Germinal center (tissue), 1 donor: ENCODE measurements at places on chromosomes 16 and 17.

DNA sequence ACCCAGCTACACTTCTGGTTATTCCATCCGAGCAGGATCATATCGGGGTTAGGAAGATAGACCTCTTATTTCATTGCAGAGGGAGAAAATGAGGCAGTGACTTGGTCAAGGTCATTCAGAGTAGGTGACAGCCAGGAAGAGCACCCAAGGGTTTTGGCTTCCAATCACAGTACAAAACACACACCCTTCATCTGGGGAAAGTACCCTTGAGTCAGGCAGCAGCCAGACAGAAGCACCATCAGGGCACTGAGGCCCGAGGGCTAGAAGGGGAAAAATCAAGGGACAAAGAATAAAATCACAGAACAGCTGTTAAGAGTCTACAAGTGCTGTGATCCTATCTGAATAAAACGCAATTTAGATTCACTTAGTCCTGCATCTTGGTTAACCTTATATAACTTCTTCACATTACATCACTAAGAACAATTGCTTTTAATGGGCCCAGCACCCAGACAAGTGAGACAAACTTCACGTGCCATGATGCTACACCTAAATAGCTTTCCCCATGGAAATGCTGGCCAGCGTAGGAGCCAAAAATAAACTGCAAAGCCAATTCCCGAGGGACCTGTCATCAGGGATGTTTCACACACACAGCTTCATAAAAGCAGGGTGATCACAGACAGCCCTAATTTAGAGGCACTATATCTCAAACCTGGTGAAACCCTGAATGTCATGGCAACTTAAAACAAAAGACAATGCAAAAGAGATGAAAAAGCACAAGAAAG lies 4.9 kb downstream of the UBE2O start:
- no peak for DNase-seq

DNA sequence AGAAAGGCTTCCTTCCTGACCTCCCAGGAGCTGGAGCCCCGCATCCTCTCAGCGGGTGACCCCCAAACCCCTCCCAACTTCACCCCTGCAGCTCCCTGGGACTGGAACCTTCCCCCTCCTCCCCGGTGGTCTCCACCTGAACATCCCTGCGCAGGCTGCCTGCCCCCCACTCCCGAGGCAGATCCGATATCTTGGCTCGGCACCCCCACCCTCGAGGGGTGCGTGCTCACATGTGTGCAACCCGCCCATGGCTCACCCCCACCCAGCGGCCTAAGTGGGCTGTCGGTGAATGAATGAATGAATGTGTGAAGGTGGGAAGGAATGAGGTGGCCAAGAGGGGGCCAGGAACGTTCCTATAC lies 39.7 kb downstream of the SLC7A5 start:
- DNase-seq: no peak

- DNase-seq: peak; percentile 30
Measured at GRCh38 chr17:10114931-10115535, 83.4 kb downstream of the GAS7 start.

DNA sequence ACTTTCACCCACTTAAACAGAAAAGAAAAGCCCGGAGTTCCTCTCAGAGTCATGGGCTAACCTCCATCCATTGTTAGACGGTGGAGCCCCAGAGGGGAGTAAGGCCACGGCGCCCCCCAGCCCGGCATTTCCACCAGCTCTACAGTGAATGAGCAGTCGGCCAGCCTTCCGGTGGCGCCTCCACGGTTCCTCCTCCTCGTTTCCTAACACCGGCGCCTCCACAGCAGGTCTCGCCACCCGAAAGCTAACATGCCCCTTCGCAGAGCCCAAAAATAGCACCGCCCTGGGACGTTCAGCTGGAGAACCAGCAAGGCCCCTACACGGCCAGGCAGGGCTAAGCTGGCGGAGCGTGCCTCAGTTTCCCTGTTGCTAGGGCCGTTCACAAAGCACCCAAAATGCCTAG lies 858 bp downstream of the MMD start:
- peak; percentile 44 for DNase-seq

- no peak for DNase-seq
Measured at GRCh38 chr16:20873331-20873730, 26.8 kb downstream of the DCUN1D3 start.

- no peak for DNase-seq
Measured at GRCh38 chr17:27009087-27009486, 284.8 kb upstream of the WSB1 start.

DNA sequence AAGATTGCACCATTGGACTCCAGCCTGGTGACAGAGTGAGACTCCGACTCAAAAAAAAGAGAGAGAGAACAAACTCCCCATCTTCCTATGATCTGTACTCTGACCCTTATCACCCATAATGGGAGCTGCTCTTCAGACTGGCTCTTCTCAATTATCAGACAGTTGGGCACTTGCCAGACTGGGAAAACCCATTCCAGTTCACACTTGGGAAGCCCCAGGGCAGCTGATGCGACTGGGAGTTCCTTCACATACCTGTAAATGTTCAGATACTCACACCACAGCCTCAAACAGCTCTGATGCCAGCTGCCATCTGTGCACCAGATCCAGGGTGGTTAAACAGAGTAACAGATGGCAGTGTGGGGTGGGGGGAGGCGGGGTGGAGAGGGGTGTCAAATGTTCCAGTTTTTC lies 23.8 kb upstream of the TMEM101 start:
- DNase-seq: no peak

- no peak for DNase-seq
Measured at GRCh38 chr17:65975878-65976277, 216.1 kb downstream of the CEP112 start.

DNA sequence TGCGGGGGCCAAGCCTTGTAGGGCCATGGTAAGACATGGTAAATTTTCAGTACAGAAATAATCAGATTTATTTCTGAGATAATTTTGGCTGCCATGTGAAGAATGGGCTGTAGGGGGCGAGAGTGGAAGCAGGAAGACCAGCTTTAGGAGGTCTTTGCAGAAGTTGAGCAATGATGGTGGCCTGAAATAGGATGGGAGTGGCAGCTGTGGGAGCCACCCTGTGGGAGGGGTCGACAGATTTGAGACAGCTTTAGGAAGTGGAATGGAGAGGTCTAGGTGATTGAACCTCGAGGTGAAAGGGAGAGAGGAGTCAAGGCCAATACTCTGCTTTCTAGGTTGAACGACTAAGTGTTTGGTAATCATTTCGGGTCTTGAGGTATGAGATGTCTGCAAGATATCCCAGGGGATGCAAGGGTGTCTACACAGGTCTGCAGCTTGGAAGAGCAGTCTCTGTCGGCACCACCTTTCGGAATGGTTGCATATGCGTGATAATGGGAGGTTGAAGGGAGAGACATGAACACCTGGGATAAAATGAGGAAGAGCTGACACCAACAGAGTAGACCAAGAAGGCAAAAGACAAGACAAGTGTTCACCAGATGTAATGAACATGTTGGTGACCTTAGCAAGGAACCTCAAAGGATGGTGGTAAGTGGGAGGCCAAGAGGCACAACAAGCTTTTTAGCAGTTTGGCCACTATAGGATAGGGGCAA lies 4.2 kb upstream of the ATXN7L3 start:
- DNase-seq: peak; percentile 71

- no peak for DNase-seq
Measured at GRCh38 chr16:31050280-31051030, 17.1 kb downstream of the STX4 start.

- DNase-seq: no peak
Measured at GRCh38 chr17:81376946-81377714, 18.1 kb upstream of the BAHCC1 start.
